AG09319 (cell line): ENCODE measurements at places on chromosomes 16 and 17.

DNA sequence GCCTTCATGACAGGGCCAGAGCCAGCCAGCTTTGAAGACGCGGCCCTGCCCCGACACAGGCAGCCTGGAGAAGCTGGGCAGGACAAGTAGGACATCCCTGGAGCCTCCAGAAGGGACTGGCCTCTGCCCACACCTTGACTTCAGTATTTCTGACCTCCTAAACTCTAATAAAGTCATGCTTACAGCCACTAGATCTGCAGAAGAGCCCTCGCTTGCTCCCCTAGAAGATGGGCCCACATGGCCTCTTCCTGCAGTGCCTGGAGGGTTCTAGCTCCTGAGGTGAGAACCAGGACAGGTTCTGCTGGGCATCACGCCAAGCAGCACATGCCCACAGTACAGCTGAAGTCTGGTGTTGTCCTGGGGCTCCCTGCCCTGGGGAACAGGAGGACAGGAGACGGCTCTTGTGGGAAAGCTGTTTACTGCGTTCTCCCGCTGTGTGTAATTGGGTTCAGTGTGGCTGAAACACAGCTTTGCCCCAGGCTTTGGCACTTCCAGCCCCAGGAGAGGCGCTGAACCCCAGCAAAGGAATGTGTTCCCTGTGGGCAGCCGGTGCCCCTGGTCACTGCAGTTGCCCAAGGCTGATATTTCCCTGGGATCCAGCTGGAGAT is 2.6 kb downstream of the APRT start:
- DNase-seq: no peak

DNA sequence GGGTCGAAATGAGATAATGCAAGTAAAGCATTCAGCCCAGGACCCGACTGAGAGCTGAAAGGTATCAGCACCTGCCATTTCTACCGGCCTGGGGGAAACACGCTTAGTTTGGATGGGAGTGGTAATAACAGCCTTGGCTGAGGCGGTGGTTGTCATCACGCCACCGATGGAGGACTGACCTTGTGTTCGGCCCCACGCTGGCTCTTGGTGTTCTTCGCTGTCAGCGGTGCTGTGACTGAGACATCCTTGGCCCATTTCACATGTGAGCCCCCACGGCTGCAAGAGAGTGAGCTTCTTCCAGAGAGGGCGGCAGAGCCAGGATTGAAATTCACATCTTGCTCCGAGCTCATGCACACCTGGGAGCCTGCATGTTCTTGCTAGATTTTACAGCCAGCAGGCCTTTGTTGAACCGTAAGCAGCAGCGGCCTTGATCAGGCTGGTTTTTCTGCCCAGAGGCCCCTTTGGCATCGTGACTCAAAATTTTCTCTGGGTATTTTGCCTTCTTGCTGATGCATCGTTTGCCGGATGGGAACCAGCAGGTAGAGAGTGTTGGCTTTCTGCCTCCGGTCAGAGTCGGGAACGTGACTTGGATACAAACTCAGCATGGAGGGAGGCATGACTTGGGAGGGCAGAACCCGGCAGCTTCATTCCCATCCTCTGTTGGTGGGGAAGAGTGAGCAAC is 341.5 kb downstream of the SNX29 start:
- no peak for DNase-seq

- no peak for DNase-seq
These were observed 46.3 kb upstream of the ARHGAP44 start for GRCh38 chr17:12743046-12743445.

GRCh38 chr17:68600067-68600930 is 868 bp downstream of the FAM20A start:
- DNase-seq: no peak

DNA sequence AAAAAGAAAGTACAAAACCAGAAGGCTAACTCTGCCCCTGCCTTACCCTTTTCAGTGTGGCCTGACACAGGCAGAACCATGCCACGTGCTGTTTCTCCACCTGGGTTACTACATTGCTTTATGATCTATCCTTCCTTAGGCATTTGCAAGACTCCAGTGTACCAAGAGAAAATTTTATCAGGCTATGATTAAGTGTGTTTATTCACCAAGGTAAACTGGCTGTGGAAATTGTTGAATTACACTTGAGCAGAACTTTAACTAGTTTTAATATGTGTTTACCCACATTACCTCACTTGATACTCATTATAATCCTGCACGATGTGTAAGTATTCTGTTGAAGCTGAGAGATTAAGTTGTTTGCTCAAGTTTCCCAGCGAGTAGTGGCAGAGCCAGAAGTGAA is 129.7 kb upstream of the MYOCD start:
- no peak for DNase-seq

GRCh38 chr16:1942047-1942809 is 771 bp downstream of the MSRB1 start:
- no peak for DNase-seq

DNA sequence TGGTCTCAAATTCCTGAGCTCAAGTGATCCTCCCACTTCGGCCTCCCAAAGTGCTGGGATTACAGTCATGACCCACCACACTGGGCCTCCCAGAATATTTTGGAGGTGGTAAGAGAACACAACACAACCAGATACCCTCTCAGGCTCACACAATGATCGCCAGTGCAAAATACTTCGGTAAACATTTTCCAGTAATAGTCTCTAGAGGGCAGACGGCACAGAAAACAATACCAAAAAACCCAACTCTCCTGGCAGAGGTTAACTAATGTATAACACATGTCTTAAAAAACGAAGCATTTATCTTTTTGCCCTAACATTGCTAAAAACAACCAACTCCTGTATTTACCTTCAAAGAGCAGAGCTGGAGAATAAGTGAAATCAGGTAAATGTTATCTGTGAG is 10.5 kb downstream of the NUFIP2 start:
- no peak for DNase-seq

- no peak for DNase-seq
These were observed 146.3 kb upstream of the NOL11 start for GRCh38 chr17:67571478-67571877.

GRCh38 chr17:1829216-1829591 is 498 bp downstream of the SMYD4 start:
- DNase-seq: no peak

DNA sequence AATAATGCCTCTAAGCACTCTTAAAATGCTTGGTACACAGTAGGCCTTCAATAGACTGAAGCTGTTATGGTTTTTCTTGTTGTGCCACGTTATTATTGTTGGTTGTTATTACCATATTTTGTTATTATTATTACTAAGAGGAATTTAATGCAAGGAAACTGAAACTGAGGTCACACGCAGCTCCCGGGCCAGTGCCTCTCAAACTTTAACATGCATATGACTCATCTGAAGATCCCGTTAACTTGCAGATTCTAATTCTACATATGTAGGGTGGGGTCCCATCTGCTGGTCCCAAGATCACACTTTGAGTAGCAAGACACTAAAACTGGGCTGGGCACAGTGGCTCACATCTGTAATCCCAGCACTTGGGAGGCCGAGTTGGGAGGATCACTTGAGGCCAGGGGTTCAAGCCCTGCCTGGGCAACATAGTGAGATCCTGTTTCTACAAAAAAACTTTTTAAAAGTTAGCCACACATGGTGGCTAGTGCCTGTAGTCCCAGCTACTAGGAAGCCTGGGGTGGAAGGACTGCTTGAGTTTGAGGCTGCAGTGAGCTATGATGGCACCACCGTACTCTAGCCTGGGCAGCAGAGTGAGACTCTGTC is 888 bp downstream of the ACSM5 start:
- DNase-seq: no peak

GRCh38 chr17:43584666-43585102 is 38.5 kb upstream of the ETV4 start:
- no peak for DNase-seq

DNA sequence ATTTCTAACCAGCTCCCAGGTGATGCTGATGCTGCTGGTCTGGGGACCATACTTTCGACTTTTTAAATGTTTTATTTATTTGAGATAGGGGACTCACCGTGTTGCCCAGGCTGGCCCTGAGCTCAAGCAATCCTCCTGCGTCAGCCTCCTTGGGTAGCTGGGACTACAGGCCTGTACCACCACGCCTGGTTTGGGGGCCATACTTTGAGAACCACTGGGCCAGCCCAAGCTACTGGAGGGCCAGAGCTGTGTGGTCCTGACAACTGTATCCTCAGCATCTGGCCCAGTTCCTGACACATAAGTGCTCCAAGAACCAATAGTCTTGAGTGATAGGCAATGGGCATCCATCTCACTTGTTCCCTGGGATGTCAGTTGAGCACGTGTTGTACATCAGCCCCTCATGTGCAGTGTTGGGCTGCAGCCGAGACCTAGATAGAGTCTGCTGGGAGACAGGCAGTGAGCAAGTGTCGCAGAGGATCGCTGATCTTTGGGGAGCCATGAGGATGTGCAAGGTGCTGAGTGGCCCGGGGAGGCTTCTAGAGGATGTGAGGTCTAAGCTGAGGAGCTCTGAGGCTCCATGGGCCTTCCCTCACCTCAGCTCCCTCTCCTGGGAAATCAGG is 1.6 kb downstream of the RMI2 start:
- DNase-seq: no peak

DNA sequence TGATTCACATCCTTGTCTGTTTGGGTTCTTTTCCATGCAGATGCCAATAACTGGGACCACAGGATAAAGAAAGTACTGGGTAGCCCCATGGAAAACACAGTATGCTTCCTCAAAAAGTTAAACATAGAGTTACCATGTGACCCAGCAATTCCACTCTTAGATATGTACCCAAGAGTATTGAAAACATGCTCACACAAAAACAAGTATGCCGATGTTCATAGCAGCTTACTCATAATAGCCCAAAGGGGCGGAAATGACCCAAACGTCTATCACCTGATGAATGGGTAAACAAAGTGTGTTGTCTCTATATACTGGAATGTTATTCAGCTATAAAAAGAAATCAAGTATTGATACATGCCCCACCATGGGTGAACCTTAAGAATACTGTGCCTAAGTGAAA is 55.4 kb downstream of the CYB5B start:
- no peak for DNase-seq

DNA sequence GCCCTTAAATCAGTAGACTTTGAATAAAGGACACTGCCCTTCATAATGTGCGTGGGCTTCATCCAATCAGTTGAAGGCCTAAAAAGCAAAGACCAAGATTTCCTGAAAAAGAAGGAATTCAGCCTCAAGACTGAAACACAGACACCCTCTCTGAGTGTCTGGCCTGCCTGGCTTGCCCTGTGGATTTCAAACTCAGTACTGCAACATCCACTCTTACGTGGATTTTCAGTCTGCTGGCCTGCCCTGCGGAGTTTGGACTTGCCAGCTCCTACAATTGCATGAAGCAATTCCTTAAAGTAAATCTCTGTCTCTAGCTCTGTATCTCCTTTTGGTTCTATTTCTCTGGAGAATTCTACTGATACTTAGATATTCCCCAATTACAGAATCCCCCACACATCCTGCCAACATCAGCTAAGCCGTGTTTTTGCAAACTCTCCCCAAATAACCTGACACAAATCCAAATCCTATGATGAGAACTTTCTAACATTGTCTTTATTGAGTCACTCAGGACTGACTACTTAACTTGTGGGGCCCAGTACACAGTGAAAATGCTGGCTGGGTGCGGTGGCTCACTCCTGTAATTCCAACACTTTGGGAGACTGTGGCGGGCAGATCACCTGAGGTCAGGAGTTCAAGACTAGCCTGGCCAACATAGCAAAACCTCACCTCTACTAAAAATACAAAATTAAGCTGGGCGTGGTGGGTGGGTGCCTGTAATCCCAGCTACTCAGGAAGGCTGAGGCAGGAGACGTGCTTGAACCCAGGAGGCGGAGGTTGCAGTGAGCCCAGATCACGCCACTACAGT is 7.2 kb upstream of the TNFRSF17 start:
- no peak for DNase-seq

DNA sequence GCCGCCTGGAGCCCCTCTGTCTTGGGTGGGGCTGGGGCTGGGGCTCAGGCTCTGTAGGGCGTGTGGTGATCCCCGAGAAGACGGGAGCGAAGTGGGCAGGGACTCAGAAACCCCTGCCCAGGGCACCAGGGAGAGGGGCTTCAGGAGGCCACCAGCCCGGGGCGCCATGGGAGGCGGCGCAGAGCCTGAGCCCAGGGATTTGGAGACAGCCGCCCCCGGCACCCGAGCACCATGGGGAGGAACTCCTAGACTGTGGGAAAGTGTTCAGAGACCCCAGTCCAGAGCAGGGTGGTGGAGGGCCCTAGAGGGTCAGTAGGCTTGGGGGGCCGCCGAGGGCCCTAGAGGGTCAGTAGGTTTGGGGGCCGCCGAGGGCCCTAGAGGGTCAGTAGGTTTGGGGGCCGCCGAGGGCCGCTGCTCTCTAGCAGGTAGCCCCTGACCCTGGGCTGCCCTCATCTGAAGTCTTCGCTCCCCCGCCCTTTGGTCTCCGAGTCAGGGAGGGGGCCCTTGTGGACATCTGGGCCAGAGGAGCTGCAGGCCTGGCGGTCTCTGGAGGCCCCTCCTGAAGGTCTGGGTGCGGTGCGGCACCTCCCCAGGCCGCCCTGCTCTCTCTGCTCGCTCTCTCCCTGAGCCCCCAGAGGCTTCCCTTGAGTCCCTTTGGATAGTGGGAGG is 734 bp downstream of the ARHGDIG start:
- no peak for DNase-seq

DNA sequence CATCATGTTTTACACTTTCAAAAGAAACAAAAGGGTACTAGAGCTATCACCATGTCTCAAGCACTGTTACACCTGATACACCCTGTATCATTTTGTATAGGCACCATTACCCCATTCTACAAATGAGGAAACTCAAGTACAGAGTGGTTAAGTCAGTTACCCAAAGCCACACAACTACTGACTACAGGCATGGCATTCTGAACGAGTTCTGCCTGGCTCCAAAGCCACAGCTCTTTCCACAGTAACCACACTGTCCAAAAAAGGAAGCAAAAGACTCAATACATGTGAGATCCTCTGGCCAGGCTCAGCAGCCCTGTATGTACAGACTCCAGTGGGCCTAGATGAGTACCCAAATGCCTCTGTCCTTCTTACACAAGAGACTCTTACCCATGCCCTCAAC is 4.7 kb downstream of the DYNC1LI2 start:
- no peak for DNase-seq

GRCh38 chr17:43905400-43905984 is 1.8 kb downstream of the MPP2 start:
- DNase-seq: no peak

GRCh38 chr16:5003828-5004227 is 29.9 kb downstream of the NAGPA start:
- no peak for DNase-seq

- DNase-seq: no peak
These were observed 44.7 kb upstream of the HS3ST3A1 start for GRCh38 chr17:13646411-13646810.

DNA sequence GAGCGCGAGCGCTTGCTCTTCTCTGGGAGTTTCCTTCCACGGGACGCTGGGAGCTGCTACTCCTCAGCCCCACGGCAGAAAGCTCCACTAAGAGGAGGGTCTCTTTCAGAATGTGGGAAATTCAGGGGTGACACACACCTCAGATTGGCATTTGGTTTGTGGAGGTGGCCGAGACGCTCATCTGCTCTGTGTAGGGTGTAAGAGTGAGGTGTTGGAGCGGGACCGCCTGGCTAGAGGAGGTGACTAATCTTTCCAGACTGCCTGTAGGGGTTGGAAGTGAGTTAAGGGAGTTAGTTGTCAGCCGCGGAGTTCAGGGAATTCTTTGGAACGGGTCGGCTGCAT is 735 bp downstream of the PSMD11 start:
- DNase-seq: no peak

- DNase-seq: no peak
These were observed 13.6 kb downstream of the CARHSP1 start for GRCh38 chr16:8855051-8855786.
